ENCODE measurements at places on chromosomes 7 and 10. TPM values are rescaled to one million over a fixed set of nuclear protein-coding genes. Genes with fewer than 3 reads are reported as not detected.

DNA sequence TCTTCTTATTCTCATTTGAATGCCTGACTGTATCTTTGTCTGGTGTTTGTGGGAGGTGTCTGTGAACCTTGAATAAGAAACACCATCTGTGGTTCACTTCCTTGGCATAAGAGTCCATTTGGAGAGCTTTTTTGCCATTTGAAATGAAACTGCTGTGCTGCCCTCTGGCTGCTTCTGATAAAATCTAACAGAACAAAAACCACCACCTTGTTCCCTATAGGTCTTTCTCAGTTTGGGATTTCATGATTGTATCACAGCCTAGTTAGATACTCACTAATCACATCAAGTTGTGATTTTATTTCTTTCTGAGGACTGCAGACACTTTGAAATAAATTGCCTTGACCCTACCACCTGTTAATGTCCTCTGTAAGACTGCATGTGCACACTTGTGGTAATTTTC lies 102.7 kb upstream of the FAM13C start:
- DNase-seq: peak; percentile 46

GRCh38 chr10:126235091-126235978 lies 152.9 kb downstream of the ADAM12 start:
- peak; percentile 71 for DNase-seq

CCZ1B gene
- 25.6 TPM for total RNA-seq

DNMBP gene
- total RNA-seq: 29.4 TPM

GRCh38 chr10:74026428-74027015 lies 28.6 kb downstream of the VCL start:
- no peak for DNase-seq

DNA sequence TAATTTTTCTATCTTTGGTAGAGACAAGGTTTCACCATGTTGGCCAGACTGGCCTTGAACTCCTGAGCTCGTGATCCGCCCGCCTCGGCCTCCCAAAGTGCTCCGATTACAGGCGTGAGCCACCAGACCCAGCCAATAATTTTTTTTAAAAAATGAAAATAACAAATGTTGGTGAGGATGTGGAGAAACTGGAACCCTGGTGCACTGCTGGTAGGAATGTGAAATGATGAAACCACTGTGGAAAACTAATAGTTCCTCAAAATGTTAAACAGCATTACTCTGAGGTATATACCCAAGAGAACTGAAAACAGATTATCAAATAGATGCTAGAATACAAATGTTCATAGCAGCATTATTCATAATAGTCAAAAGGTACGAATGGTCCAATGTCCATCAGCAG lies 23.0 kb upstream of the YWHAG start:
- no peak for DNase-seq

GRCh38 chr10:133529576-133529946 lies 2.4 kb downstream of the CYP2E1 start:
- no peak for DNase-seq

DNA sequence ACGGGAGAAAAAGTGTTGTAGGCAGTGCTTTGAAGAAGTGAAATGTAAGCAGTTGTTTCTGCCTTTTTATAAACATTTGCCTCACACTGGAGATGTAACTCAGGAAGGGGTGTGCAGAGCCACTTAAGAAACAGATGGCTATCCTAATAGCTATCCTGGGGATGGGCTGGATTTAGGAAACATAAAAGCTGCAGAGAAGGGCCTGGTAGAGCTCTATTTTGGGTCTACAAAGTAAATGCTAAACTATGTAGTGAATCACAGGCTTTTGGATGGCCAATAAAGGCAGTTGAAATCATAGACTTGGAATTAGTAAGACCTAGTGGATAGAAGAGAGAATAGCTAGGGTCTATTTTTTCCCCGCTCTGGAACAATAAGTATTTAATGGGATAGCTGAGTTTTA lies 79.9 kb upstream of the AGR3 start:
- no peak for DNase-seq

- DNase-seq: no peak
These were observed 5.9 kb downstream of the ADK start for GRCh38 chr10:74156919-74157289.

DNA sequence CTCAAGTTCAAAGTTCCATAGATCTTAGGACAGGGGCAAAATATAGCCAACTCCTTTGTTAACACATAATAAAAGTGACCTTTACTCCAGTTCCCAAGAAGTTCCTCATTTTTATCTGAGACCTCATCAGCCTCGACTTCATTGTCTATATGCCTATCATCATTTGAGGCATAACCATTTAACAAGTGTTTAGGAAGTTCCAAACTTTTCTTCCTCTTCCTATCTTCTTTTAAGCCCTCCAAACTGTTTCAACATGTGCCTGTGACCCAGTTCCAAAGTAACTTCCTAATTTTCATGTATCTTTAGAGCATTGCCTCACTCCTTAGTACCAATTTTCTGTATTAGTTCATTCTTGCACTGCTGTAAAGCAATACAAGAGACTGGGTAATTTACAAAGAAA lies 569.1 kb downstream of the ANKRD7 start:
- DNase-seq: no peak

STAG3 gene
- total RNA-seq: 8.3 TPM

GRCh38 chr7:28037220-28038010 lies 143.2 kb downstream of the JAZF1 start:
- DNase-seq: peak; percentile 99

- DNase-seq: no peak
These were observed 343.9 kb upstream of the LRGUK start for GRCh38 chr7:133783276-133783675.

GRCh38 chr10:15365692-15366091 lies 5.4 kb downstream of the FAM171A1 start:
- DNase-seq: no peak

DNA sequence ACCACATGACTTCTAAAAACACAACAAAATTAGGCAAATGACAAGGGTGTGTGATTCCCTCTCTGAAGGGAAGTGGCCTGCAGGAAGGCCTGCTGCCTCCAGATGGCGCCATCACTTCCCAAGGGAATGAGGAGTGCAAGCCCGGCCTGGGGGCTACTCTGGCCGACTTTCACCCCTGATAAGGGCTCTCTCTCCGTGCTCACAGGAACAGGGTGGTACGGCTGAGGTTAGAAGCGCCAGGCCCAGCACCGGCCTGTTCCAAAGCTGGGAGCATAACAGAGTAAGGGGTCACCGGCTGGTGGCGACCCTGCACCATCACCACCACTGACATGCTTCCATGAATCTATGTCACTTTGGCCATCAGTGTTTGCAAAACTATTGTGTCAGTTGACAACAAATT lies 13.1 kb downstream of the RBP3 start:
- peak; percentile 34 for DNase-seq

DNA sequence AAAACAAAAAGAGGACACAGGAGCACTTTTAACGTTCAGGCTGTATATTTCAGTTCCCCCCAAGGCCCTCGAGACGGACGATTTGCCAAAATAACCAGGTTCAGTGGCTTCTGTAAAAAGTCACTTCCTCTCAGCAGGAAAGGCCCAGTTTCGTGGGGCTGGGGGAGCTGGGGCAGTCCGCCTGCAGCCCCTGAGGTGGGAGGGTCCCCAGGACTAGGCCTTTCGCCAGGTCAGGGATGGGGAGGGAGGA lies 28.8 kb downstream of the WDR86 start:
- no peak for DNase-seq

DNA sequence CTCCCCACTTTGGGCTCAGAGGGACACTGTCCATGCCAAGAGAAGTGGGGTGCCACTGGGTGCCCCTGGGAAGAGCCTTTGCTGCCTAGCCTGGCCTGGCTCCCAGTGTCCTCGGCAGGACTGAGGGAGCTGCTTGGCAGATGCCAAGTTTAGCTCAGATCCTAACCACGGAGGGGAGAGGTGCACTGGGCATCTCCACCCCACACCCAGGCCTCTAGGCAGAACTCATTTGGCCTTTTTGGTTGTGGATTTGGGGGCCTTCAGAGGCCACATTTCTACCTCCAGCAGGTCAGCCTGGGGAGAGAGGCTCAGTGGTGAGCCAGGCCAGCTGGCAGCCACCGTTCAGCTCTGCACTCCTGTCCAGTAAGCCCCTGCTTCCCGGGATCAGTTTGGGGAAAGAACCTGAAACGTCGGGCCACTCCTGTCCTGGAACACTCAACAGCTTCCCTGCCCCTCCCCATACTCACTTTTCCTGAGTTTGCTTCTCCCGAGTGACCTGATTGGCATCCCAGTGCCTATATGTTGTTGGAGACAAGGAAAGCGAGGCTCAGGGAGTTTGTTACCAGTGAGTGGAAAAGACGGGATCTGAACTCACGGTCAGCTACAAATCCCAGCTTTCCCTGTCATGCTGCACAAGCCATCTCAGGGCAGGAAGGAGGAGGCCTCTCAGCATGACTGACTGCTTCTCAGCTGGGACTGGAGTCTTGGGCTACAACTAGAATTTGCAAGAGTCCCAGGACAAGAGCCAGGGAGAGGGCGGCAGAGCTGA lies 11.2 kb upstream of the CXCL12 start:
- no peak for DNase-seq

DNA sequence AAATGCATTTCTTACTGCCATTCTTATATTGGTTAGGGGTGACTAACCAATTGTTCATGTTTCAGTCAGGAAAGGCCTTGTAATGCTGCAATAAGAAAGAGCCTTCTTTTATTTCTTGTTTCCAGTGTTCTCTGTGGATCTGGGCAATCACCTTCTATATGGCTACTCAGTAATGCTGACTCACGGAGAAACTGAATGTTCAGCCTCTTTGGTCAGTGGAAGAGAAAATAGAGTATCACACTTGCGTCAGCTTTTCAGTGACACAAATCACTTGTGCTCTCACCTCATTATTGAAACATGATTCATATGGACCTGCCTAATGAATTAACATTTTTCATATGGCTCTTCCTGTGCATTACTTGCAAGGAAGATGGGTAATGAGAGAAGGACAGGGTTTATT lies 243.9 kb upstream of the POT1 start:
- DNase-seq: no peak

GRCh38 chr7:90752051-90752450 lies 155.9 kb downstream of the CDK14 start:
- no peak for DNase-seq

- DNase-seq: no peak
These were observed 207.8 kb upstream of the CTBP2 start for GRCh38 chr10:125368146-125368545.

DNA sequence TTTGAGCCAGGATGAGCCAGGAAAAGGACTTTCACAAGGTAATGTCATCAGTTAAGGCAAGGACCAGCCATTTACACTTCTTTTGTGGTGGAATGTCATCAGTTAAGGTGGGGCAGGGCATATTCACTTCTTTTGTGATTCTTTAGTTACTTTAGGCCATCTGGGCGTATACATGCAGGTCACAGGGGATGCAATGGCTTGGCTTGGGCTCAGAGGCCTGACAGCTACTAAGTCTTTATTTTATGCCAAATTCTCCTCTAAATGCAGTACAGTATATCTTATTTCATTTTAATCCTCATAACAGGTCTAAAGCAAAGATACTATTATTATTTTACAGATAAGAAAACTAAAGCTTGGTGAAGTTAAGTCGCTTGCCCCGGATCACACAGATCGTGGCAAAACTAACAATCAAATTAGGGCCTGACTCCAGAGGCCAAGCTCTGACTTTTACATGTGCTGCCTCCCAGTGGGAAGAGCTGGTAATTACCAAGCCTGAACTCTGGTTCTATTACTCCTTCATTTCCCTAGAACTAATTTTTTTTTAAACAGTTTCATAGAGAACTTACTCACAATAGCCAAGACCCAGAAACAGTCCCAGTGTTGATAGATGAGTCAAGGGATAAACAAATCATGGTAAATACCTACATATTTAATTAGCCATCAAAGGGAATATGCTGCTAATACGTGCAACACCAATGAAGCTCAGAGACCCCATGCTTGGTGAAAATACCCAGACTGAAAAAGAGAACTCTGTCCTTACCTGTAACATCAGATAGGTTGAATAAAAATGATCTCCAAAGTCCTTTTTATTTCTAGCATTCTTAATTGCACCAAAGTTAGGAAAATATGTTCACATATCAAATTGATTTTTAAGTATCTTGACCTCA lies 35.4 kb downstream of the C7orf25 start:
- peak; percentile 72 for DNase-seq

SNX8 gene
- 10.0 TPM for total RNA-seq

DNA sequence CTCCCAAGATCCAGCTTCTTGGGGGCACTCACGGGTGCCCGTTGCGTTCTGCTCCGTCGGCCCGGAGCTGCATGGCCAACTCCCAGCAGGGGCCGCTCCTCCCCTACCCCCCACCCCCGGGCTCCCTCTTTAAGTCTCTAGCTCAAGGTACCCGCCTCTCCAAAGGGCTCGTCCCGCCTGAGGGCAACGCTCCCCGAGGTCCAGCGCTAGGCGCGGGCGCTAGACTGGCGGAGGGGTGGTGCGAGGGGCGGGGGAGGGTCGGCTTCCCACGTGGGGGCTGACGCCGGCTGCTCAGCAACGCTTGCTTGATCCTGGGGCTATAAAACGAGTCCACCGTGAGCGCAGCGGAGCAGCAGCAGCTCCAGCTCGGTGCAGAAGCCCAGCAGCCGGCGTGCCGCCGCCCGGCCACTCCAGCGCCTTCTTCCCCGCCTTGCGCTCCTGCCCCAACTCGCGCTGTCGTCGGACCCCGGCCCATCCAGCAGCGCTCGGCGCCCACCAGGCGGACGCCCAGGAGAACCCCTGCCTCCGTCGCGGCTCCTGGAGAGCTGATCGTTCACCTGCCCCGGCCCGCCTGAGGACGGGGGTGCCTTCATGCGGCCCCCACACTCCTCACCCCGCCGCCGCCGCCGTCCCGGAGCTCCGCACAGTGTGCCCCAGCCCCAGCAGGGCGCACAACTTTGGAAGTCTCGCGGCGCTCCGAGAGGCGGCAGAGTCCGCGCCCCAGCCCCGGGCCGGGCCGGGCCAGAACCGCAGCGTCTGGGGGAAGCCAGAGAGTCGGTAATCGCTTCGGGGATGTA lies at the start of gene ADRA2A:
ADRA2A (plus strand) TSS at position 348 of the 797 bp plus-strand sequence. CDS start 968 bp downstream, outside the sequence.
- DNase-seq: peak; percentile 44

CPEB3 gene
- 0.86 TPM for total RNA-seq

RPA3 gene
- total RNA-seq: 127 TPM

All from M059J (cell line).